ENCODE measurements at places on chromosomes 7 and 10.

GRCh38 chr7:17672783-17673182, 267.5 kb downstream of the SNX13 start:
- DNase-seq, result no peak

DNA sequence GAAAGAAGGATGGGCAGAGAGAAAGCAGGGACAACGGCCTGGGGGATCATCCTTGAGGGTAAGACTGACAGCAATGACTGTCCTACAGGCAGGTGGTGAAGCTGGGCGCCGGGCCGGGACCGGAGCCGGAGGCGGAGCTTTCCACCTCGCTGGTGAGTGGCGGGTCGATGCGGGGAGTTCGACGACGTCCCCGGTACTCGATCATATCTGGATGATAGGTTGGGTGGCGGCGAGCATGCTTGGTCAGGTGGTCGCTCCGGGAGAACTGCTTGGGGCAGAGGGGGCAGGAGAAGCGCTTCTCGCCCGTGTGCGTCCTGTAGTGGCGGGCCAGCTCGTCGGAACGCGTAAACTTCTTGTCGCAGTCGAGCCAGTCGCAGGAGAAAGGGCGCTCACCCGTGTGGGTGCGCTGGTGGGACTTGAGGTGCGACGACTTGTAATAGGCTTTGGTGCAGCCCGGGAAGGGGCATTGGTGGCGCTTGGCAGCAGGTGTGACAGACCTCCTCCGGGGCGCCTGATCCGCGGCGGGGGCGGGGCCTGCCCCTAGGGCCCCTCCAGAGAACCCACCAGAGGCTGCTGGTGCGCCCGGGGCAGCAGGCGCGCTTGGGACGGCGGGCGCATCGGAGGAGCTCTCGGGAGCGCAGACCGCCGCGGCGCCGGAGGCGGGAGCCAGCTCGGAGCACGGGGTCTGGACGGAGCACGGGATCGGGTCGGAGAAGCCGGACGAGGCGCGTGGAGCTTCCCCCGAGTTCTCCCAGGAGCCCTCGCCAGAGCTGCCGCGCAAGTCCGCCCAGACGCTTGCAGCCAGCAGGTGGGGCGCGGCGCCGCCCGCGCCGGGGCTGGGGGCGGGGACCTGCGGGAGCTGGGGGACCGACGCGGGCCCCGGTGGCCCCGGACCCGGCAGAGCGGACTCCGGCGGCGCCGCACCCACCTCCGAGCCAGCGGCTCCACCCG, 752 bp downstream of the KLF14 start:
- peak; percentile 63 for DNase-seq

- DNase-seq, result no peak
These were observed 16.9 kb upstream of the GPR146 start for GRCh38 chr7:1027242-1028043.

GRCh38 chr10:43353495-43354329, 17.7 kb upstream of the FXYD4 start:
- no peak for DNase-seq

- DNase-seq, result no peak
These were observed 37.5 kb upstream of the EGR2 start for GRCh38 chr10:62853710-62854109.

DNA sequence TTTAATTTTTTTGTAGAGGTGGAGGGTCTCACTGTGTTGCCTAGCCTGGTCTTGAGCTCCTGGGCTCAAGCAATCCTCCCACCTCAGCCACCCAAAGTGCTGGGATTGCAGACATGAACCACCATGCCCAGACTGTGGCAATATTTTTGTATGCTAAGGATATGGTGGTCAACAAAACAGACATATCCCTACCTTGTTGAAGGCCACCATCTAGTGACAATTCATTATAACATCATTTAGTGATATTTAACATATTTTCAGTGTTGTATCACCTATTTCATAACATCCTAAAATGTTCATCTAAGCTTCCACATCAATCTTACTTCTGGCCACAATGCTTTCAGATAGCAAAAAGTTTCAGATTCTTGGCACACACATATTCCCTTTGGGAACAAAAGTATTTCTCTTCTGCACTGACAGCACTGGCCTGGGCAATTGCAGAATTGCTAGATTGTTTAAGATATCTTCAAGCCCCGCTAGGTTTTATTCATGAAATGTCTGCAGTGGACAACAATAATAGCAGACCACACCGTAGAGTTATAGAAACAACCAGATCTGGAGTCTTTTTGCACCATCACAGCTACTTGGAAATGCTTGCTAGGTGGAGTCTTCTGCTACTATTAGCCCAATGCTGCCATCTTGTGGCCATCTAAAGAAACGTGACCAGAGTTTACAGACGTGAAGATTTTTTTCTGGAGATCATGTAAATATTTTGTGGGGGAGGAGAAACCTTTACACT, 58.4 kb downstream of the DNAJC12 start:
- DNase-seq, result peak; percentile 73

- DNase-seq, result no peak
These were observed 184.2 kb downstream of the GPAM start for GRCh38 chr10:111999205-111999914.

DNA sequence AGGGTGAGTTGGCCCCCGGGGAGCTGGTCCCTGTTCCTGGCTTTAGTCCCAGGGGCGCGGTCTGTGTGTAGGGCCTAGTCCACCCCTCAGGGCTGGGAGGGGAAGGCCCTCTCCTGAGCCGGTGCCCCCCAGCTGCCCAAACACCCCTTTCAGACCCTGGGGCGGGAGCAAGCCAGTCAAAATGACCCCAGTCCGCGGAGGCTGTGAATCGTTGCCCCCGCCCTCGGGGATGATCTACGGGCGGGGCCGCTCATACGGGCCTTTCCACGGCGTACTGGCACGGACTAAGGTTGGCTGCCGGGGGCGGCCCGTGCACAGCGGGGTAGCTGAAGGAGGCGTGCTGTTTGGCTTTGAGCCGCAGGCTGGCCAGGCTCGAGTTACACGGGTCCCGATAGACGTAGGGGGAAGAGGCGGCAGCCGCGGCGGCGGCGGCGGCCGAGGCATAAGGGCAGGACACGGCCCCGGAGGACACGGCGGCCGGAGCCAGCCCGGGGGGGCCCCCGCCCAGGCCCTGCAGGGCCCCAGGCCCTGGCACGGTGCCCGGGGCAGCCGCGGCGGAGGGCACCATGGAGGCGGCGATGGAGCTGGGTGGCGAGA, 4.3 kb downstream of the ELOVL3 start:
- peak; percentile 65 for DNase-seq

DNA sequence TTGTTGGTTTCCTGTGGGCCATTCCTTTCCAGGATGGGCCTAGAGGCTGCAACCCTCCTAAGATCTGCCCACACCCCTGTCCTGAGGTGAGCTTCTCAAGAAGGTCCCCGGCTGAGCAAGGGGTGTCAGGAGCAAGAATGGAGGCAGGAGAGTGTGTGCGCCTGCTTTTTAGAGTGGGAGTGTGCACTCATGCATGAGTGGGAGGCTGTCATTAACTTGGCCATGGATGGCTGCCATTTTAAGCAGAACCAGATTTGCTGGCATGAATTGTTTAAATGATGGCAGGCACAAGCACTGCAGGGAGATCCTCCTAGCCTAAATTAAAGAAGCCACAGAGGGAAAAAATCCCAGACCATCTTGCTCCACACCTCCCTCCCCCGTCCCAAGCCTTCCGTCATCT, 2.9 kb upstream of the SGPL1 start:
- DNase-seq, result no peak

GRCh38 chr10:9228771-9229170, 1174.3 kb downstream of the GATA3 start:
- no peak for DNase-seq

- DNase-seq, result peak; percentile 45
These were observed 41.2 kb downstream of the CALML3 start for GRCh38 chr10:5565671-5566581.
